ENCODE measurements at places on chromosomes 12 and 14.
A peak's percentile ranks its signal among the peaks of the same experiment; 100 is the strongest.

- DNase-seq: no peak
These were observed 115.1 kb upstream of the SLC38A2 start for GRCh38 chr12:46487567-46488131.

DNA sequence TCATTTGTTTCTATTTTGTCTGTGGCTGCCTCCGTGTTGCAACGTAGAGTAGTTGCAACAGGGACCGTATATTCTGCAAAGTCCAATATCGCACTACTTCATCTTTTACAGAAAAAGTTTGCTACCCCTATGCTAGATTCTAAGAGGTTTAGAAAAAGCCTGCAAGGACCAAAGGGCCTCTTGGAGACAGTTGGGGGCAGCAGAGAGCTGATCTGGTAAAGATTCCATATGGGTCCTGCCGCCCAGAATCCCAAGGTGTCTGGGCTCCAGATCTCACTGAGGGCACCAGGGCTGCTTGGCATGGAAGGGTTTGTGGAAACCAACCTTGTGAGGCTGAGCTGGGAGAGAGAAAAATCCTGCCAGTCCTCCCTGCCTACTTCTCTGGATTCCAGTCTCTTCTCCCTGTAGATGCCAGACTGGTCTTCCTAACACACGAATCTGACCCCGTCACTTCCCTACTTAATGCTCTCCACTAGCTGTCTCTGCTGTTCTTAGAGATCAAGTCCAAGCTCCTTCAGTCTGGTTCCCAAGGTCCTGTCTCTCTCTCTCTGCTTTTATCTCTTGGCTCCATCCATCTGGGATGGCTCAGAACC is 74.6 kb downstream of the GLRX5 start:
- DNase-seq: peak; percentile 30

- DNase-seq: no peak
These were observed 177.3 kb upstream of the NUDT4 start for GRCh38 chr12:93200291-93200917.

- peak; percentile 62 for DNase-seq
These were observed 201.3 kb upstream of the FOXN3 start for GRCh38 chr14:89618330-89618708.

DNA sequence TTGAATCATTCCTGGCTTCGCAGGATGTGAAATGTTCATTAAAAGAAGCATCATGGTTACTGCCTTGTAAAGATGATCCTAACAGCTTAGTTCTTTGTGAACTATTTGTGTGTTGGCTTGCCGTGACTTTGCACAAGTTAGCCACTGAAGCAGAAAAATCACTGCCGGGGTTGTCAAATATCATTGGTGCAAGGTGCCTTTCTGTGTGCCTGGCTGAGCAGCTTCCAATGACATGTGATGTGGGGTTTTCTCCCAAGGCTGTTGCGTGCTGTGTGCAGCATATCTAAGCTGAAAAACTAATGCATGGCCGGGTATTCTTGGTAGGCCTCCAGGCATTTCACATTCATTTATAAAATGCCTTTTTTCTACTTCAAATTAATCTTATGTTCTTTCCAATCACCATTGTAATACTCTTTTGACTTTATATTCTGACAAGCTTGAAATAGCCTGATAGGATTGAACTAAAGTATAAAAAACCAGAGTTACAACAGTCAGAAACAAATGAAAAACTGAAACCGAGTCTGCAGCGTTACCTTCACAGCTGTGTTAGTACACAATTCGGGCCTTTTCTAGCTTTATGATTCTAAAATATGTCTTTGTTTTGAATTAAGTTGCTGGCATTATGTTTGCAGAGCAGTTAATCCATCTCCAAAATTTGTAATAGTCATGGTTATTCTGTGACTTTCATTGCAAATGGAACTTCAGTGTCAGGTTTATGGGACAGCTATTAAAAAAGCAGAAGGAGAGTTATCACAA is 222.1 kb downstream of the SYT1 start:
- DNase-seq: no peak

GRCh38 chr14:92693998-92694795 is 54.2 kb downstream of the LGMN start:
- DNase-seq: no peak
